ENCODE measurements at places on chromosomes 1 and 21.
A peak's percentile ranks its signal among the peaks of the same experiment; 100 is the strongest.

DNA sequence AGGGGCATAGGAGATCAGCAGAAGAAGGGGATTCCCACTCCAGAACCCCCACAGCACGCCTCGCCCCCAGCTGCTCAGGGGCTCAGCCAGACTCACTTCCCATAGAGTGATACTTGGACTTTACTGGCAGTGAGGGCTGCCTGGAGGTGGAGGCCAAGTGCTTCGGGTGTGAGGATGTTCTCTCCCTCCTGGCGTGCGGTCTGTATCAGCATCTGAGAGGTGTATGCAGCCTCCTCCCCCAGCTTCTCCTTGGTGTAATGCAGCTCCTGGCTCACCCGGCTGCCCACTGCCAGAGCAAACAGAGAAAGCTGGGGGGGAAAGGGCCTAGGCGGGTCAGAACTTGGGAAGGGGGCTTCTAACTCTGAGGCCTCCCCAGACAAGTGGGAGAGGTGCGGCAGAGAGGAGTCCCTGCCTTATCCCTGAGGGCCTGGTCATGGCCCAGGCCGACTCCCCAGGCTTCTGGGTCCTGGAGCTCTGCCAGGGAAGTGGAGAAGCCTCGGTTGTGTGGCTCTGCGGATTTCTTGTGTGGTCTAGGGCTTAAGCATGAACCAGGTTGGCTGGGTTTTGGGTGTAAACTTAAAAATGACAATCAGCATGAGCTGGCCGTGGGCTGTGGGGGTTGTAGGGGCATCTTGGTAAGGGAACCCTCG lies 10.9 kb downstream of the PTCH2 start:
- H3K27ac ChIP-seq = no peak overlapping the region
- no peak overlapping the region for H3K4me3 ChIP-seq
- DNase-seq = no peak
- no peaks in the 10 kb centered on the region for H3K27me3 ChIP-seq

- H3K36me3 ChIP-seq = no peaks in the 10 kb centered on the region
- H3K27ac ChIP-seq = no peak overlapping the region
- no peaks in the 10 kb centered on the region for H3K27me3 ChIP-seq
Measured at GRCh38 chr1:64616039-64616438, 128.8 kb upstream of the RAVER2 start.

- DNase-seq = no peak
- peaks cover 4% of the 10 kb centered on the region for H3K36me3 ChIP-seq
- no peaks in the 10 kb centered on the region for H3K27me3 ChIP-seq
- H3K4me3 ChIP-seq = no peak overlapping the region
- H3K27ac ChIP-seq = no peak overlapping the region
- peaks cover 5% of the 10 kb centered on the region for H3K4me1 ChIP-seq
Measured at GRCh38 chr21:42986125-42986783, 11.9 kb downstream of the PKNOX1 start.

DNA sequence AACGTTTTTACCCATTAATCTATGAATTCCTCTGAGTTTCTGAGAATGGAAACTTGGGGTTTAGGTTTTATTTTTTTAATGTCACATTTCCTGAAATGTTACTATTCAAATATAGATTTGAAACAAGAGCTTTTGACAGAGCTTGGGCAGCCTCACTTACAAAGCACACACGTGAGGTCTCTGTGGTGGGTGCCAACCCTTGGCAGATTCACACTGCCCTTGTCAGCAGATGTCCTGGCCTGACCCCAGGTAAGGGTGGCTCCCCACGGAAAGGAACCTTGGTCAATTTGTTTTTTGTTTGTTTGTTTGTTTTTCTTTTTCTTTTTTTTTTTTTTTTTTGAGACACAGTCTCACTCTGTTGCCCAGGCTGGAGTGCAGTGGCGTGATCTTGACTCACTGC lies 53.5 kb downstream of the FAAP20 start:
- no peak overlapping the region for H3K4me3 ChIP-seq
- no peak overlapping the region for H3K27ac ChIP-seq
- H3K36me3 ChIP-seq = peaks cover 44% of the 10 kb centered on the region
- no peak for DNase-seq
- H3K4me1 ChIP-seq = peaks cover 38% of the 10 kb centered on the region
- H3K27me3 ChIP-seq = no peaks in the 10 kb centered on the region

DNA sequence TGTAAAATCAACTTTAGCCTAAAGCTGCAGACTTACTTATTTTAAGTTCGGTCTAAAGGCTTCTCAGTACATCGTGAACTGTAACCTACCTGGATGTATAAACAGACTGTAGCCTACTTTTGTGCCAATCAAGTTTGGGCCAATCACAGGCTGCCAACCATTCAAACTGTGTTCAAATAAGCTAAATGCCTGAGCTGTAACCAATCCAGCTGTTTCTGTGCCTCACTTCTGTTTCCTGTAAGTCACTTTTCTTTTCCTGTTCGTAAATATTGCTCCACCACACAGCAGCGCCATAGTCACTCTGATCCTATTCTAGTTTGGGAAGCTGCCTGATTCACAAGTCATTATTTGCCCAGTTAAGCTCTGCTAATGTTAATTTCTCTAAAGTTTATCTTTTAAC lies 37.5 kb upstream of the SLAMF9 start:
- H3K27me3 ChIP-seq = no peaks in the 10 kb centered on the region
- H3K4me3 ChIP-seq = no peak overlapping the region
- H3K27ac ChIP-seq = no peak overlapping the region
- DNase-seq = no peak
- no peaks in the 10 kb centered on the region for H3K4me1 ChIP-seq

DNA sequence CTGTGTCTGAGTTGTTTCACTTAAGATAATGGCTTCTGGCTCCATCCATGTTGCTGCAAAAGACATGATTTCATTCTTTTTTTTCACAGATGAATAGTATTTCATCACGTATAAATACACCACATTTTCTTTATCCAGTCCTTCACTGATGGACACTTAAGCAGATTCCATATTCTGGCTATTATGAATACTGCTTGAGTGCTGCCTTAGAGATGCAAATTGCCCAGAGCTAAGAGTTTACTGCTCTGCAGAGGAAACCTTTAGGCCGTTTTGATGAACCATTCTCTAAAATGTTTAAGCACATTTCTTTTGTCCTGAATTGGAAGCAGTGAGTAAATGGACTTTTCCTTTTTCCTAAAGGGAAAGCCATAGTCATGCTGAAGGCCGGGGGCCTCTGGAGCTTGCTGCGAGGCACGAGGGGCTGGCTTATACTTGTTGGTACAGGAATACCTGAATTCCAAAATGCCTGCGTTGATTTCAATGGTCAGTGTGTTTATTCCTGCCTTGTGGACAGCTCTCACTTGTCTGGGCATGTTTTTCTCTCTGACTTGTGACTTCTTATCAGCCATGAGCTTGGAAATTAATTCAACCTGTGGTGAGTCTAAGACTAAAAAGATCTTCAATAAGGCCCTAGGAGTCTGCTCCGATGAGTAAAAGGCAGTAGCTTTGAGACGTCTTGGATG lies 201.0 kb upstream of the MAP1LC3C start:
- no peaks in the 10 kb centered on the region for H3K4me1 ChIP-seq
- no peak for DNase-seq
- no peaks in the 10 kb centered on the region for H3K27me3 ChIP-seq
- H3K4me3 ChIP-seq = no peak overlapping the region
- no peaks in the 10 kb centered on the region for H3K36me3 ChIP-seq

DNA sequence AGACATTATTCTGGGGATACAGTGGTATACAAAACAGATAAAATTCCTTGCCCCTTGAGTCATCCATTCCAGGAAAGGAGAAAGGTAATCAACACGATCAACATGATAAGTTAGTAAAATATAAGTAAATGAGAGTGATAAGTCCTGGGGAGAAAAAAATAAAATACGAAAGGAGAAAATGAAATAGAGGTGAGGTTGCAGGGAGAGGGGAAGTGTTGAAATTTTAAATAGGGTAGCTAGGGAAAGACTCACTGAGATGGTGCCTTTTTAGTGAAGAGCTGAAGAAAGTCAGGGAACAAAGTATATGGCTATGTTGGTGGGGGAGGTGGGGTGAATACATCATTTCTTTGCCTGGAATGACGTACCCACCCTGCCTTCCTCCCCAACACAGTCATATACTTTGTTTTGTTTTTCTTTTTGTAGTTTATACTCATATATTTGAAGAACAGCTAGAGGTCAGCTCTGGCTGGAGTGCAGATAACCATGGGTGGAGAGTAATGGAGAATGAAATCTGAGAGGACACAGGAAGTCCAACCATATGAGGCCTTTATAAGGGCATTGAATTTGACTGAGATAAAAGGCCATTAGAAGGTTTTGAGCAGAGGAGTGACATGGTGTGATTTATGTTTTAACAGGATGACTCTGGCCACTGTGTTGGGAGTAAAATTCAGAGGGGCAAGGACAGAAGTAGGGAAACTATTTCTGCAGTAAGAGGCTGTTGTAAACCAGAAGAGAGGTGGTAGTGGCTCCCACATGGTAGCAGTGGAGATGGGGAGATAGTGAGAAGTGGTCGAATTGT lies 54.8 kb downstream of the OSBPL9 start:
- H3K36me3 ChIP-seq = no peaks in the 10 kb centered on the region
- DNase-seq = no peak
- no peak overlapping the region for H3K4me3 ChIP-seq
- no peaks in the 10 kb centered on the region for H3K4me1 ChIP-seq
- no peaks in the 10 kb centered on the region for H3K27me3 ChIP-seq

GRCh38 chr1:4172644-4173599 lies 272.9 kb upstream of the C1orf174 start:
- H3K4me3 ChIP-seq = no peak overlapping the region
- no peak overlapping the region for H3K27ac ChIP-seq
- DNase-seq = peak; percentile 77
- H3K36me3 ChIP-seq = no peaks in the 10 kb centered on the region
- H3K27me3 ChIP-seq = no peaks in the 10 kb centered on the region
- H3K4me1 ChIP-seq = peaks cover 26% of the 10 kb centered on the region

- H3K36me3 ChIP-seq = no peaks in the 10 kb centered on the region
- peaks cover 19% of the 10 kb centered on the region for H3K4me1 ChIP-seq
- no peaks in the 10 kb centered on the region for H3K27me3 ChIP-seq
- no peak for DNase-seq
- no peak overlapping the region for H3K27ac ChIP-seq
Measured at GRCh38 chr1:42963378-42964043, 4.8 kb upstream of the SLC2A1 start.

DNA sequence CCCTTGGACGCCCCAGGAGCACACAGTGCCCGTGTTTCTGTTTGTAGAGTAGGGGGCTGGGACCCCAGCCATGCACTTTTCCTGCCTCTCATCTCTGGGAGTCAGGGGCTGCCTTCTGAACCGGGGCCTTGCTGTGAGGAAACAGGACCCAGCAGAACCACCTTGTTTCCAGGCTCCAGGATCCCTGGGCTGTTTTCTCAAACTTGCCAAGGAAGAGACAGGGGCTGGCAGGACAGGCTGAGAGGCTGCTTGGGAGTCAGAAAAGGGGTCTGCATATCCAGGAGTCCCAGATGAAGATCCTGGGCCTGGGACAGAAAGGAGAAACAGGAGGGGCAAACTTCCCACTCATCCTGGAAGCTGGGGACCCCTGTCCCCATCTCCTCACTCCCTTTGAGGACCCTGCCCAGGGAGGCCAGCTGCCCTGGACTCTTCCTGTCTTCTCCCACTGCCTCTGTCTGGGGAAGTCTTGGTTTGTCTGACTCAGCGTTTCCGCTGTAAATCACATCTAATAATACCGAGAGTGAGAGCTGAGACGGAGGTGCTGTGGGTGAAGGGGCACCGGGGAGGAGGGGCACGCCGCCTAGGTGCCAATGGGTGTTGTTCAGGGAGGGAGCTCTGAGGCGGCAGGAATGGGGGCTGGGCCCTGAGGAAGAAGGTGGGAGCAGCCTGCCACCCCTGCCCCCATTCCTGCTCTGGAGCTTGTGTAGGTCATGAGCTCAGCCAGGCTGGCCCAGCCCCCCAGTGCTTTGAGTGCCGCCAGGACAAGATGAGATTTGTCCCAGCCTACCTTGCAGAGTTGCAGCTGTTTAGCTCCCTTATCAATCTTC lies 16.7 kb downstream of the POU3F1 start:
- H3K36me3 ChIP-seq = peaks cover 20% of the 10 kb centered on the region
- H3K4me3 ChIP-seq = no peak overlapping the region
- peak; percentile 53 for DNase-seq
- H3K27ac ChIP-seq = peak overlapping the region; percentile 80

- no peak overlapping the region for H3K4me3 ChIP-seq
- peaks cover 6% of the 10 kb centered on the region for H3K27me3 ChIP-seq
- H3K27ac ChIP-seq = no peak overlapping the region
- no peaks in the 10 kb centered on the region for H3K36me3 ChIP-seq
Measured at GRCh38 chr1:28129150-28129549, 40.7 kb upstream of the EYA3 start.

DNA sequence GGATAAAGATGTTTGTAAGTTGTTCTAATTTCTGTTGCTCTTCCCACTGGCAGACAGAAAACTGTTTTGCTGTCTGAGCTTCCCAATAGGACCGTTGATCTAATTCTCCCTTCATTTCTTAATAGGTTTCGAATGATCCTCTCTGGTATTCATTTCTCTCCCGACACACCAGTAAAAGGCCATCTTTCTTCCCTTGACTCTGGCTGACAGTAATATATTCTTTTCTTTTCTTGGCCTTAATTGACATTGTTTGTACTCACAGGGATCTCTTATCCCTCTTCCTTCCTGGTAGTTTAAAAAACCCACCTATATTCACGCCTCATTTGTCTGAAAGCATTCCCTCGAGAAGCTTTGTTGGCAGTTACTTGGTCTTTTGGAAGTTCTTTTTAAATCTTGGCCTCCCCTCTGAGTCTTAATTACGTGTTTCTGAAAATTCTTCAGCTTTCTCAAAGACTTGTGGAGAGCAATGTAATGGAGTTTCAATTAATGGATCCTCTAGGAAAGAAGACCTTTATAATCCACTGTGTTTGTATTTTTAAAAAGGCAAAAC lies 40.3 kb downstream of the MAP10 start:
- H3K4me1 ChIP-seq = no peaks in the 10 kb centered on the region
- no peak overlapping the region for H3K4me3 ChIP-seq
- H3K27ac ChIP-seq = no peak overlapping the region

DNA sequence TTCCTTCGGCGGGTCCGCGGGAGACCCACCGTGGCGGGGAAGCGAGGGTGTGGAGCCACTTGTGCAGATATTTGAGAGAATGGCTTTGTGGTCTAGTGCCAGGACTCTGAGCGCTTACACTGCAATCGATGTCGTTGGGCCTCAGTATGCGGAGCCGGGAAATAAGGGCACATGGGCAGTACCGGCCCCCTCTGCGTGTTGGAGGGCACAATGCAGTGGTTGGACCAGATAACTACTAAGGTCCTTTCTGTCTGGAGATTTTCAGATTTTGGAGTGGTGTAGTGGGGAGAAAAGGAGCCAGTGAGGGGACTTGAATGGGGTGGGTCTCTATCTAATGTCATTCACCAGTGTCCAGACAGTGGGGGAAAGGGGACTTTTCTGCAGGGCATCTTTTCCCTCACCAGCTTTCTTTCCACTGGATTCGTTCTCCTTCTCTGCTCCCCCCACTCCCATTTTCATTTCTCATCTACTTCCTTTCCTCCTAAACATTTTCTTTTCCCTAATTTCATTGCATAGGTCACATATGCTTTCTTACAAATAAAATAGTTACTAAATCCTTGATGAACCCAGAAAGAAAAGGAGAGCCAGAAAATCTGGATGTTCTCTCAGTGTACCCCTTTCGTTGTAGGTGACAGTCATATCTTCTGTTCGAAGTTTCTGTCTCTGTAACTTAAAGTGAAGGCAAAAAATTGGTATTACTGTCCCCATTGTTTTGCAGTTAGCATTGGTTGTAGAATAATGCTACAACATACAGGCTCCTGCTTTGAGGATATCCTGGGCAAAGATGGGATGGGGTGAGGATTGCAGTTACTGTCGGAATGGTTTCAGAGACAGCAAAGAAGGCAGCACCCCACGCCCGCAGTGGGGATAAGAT lies 1.4 kb downstream of the ATF3 start:
- H3K4me1 ChIP-seq = peaks cover 32% of the 10 kb centered on the region
- no peaks in the 10 kb centered on the region for H3K36me3 ChIP-seq
- peak overlapping the region; percentile 6 for H3K27ac ChIP-seq
- no peak for DNase-seq
- peaks cover 56% of the 10 kb centered on the region for H3K27me3 ChIP-seq
- H3K4me3 ChIP-seq = peak overlapping the region; percentile 69

Data from spinal cord (tissue), 10 donors.